ENCODE measurements at places on chromosomes 5 and 9. TPM values are rescaled to one million over a fixed set of nuclear protein-coding genes. Genes with fewer than 3 reads are reported as not detected.
A peak's percentile ranks its signal among the peaks of the same experiment; 100 is the strongest.

- no peak for DNase-seq
Observed at GRCh38 chr9:4266602-4267001, 33.3 kb downstream of the GLIS3 start.

NTRK2 gene
- 16.3 TPM for total RNA-seq

SPINK5 gene
- total RNA-seq, result 416 TPM

PTPA gene
- total RNA-seq, result 104 TPM

DNA sequence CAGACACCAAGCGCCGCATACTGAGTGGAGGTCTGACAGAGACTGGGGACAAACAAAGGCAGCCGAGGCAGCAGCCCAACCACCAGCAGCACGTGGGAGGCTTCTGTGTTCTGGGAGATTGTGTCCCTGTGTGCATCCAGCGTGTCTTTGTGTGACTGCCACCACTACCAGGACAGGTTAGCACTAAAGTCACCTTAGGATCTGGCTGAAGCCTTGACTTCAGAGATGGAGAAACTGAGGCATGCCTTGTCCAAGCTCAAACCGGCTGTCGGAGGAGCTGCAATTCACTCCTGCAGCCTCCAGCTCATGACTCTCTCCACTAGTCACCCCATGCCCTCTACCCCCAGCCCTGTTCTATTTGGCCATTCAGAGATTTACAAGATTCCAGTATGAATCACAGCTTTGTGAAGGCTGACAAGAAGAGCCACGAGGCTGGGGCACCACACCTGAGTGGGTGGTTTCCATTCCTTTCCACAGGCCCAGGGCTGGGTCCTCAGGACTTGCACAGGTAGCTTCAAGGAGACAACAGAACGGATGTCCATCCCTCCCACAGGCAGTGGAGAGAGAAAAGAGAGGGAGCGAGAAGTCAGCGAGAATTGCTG is 69.3 kb downstream of the SHB start:
- no peak for DNase-seq

ZNF366 gene
- total RNA-seq, result 2.2 TPM

GRCh38 chr5:116847960-116848359 is 273.3 kb upstream of the SEMA6A start:
- no peak for DNase-seq

DNA sequence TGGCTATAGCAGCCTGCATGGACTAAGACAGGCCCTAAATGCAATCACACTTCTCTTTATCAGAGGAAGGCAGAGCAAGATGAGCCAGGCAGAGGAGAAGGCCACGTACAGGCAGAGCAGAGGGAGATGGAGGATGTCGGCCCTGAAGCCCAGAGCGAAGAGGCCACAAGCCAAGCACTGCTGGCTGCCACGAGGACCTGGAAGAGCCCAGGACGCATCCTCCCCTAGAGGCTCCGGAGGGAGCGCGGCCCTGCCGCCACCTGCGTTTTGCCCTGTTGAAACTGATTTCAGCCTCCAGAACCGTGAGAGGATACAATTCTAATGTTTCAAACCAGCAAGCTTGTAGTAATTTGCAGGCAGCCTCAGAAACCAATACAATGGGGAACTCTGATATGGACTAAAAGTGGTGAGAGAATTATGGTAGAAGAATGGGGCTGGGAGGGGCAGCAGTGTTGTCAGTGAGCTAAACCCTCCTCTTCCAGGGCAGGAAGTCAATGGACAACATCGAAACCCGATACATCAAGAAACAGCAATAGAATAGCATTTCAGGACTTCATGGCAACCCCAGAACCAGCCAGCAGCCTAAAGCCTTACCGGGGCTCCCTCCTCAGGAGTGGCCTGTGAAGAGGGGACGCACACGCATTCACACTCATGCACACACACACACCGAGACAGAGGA is 32.6 kb downstream of the ADAMTS2 start:
- DNase-seq, result peak; percentile 63

- DNase-seq, result no peak
Observed at GRCh38 chr9:2241461-2241835, 226.3 kb downstream of the SMARCA2 start.

LMX1B gene
- 5.9 TPM for total RNA-seq

GRCh38 chr5:176743136-176743861 is 67.1 kb upstream of the UNC5A start:
- DNase-seq, result no peak

GRCh38 chr9:693201-694091 is 148.1 kb upstream of the DMRT1 start:
- peak; percentile 55 for DNase-seq

- DNase-seq, result no peak
Observed at GRCh38 chr9:12069366-12069765, 623.8 kb upstream of the TYRP1 start.
